Fibroblast of skin of left biceps (primary cell): ENCODE measurements at places on chromosomes 4 and X.

DNA sequence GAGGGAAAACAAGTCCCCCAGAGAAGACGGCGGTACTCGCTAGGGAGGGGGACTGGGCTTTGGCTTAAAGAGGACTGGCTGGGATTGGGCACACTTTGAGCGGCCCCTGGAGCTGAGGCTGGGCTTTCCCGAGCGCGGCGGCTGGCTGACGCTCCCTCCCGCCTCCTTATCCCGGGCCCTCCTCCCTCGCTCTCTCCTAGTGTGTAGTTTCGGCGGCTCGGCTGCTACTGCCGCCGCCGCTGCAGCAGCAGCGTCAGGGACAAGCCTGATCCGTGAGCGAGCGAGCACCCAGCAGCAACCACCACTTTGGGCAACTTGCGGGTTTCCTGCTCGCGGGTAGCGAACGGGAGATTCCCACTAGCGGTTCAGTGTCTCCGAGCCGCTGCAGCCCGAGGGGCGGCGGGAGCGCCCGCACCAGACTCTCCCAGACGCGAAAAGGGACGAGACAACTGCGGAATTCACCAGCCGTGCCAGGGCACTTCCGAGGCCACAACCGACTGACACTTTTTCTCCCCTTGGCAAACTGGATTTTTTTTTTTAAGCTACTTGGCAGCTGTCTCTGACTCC is 632 bp upstream of the PCDH7 start:
- DNase-seq = no peak

- no peak for DNase-seq
These were observed 48.1 kb upstream of the ATXN3L start for GRCh38 chrX:13367950-13368349.

GRCh38 chr4:110134269-110134869 is 64.0 kb downstream of the ELOVL6 start:
- DNase-seq = no peak

DNA sequence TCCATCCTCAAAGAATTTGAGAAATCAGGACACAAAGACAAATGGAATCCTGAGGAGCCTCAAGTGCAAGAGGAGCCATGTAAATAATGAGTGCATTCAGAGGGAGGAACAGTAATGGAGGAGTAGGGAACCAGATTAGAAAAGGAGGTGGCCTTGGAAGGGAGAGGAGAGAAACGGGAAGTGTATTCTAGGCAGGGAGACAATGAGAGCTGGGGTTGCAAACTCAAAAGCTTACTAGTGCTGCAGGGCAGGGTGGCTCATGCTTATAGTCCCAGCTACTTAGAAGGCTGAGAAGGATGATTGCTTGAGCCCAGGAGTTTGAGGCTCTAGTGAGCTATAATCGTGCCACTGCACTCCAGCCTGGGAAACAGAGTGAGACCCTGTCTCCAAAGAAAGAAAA is 113.2 kb upstream of the LSM6 start:
- DNase-seq = no peak

GRCh38 chr4:185464887-185465286 is 6.6 kb downstream of the CCDC110 start:
- no peak for DNase-seq

- no peak for DNase-seq
These were observed 73.1 kb downstream of the WFS1 start for GRCh38 chr4:6342530-6343293.

- DNase-seq = no peak
These were observed 303.7 kb downstream of the ARHGAP24 start for GRCh38 chr4:85778632-85779131.

GRCh38 chr4:145851511-145852201 is 87.0 kb downstream of the ZNF827 start:
- no peak for DNase-seq
